ENCODE measurements at places on chromosomes 12 and 14.

DNA sequence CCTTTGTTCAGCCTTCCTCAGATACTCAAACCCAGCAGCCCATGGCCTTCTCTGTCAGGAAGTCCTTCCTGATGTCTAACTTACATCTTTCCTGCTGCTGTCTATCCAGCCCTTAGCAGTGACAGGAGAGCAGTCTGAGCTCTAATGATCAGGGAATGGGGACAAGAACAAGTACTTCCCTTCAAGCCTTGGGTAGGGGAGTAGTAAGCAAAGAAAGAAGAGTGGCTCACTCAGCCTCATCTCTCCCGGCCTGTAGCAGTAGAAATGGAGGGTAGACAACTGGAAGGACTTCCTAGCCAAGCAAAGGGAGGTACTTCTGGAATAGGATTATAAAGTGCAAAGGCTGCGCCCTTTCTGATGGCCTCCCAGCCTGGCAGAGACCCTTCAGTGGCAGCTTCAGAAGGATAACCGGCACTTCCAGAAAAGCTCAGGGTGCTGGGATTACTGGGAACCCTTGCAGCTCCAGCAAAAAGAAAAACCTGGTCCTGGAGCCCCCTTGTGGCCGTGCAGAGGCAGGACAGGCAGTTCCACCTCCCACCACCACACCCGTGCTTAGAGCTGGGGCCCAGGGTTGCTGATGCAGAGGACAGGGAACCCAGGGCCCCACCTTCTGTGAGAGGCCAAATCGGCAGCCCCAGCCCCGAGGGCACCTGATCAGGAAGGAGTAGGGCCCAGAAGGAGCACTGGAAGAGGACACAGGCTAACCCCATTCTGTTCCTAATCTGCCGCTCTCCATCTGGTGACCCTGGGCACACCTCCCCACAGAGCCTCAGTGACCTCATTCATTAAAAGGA is 12.4 kb upstream of the SMUG1 start:
- DNase-seq: no peak

- DNase-seq: no peak
Observed at GRCh38 chr14:77154421-77154820, 12.8 kb upstream of the ZDHHC22 start.

GRCh38 chr14:23055621-23056144 is 1.6 kb downstream of the CDH24 start:
- no peak for DNase-seq

DNA sequence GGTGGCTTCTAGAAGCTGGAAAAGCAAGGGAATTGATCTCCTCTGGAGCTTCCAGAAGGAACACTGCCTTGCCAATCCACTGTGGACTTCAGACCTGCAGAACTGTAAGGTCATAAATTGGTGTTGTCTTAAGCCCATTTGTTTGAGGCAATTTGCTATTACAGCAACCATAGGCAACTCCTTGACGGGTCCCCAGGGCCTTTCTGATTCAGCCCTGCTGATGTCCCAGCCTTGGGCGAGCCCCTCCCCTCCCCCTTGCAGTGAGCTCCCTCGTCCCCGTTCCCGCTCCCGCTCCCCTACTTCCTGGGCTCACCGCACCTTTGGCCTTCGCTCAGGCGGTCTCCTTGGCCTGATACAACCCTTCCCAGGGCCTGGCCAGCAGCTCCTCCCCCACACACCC is 18.9 kb upstream of the DIO3 start:
- no peak for DNase-seq

DNA sequence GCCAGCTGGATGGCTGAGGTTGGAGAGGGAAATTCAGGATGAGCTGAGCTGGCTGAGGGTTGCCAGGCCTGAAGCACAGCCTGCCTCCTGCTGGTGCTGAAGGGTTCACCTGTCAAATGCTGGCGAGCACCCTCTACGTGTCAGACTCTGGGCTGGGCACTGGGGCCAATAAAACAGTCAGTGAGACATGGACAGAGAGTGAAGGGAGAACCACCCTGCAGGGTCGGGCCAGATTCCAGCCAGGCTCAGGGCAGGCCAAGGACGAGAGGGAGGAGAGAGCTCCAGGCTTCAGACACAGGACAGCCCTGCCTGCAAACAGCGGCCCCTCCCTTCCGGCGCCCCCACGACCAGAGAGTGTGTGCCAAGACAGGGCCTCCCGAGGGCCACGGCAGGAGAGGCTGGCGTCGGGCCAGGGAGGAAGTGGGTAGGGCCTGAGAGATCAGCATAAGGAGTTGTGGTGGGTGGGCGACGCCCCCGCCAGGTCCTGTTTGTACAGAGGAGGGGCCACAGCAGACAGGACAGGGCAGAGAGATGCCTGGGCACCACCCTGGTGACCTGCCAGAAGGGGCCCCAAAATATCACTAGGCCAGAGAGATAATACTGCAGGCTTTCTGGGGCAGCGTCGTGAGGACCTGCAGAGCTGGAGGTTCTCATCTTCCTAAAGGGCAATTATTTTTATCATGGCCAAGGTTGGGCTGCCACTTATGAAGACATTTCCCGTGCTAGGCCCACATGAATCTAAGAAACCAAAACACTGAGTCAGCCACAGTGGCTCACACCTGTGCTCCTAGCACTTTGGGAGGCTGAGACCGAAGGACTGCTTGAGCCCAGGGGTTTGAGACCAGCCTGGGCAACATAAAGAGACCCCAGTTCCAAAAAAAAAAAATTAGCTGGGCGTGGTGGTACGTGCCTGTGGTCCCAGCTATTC is 73.1 kb upstream of the GPR68 start:
- DNase-seq: no peak

DNA sequence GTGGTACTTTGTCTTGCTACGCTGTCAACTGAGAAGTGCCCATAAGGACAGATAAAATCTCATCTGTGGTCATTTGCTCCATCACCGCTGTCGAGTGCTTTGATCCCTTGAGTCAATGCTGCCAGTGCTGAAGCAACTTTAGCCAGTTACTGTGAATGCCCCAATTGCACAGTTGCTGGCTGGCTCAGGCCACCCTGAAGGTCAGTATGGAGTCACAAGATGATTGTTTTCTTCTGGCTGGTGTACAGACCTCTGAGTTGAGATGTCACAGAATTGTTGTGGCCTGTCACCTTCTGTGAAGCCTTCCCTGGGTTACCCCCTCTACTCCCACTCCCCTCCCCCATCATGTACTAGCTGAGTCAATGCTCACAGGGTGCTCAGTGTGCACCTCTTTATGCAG is 92.9 kb downstream of the PELI2 start:
- no peak for DNase-seq

All from cortex of kidney (tissue), 1 donor.